ENCODE measurements at places on chromosomes 3 and 15.
A peak's percentile ranks its signal among the peaks of the same experiment; 100 is the strongest.

GRCh38 chr3:34312684-34313083 lies 514.3 kb downstream of the PDCD6IP start:
- DNase-seq = no peak

- DNase-seq = no peak
Observed at GRCh38 chr15:68433551-68433950, 1.6 kb upstream of the ITGA11 start.

DNA sequence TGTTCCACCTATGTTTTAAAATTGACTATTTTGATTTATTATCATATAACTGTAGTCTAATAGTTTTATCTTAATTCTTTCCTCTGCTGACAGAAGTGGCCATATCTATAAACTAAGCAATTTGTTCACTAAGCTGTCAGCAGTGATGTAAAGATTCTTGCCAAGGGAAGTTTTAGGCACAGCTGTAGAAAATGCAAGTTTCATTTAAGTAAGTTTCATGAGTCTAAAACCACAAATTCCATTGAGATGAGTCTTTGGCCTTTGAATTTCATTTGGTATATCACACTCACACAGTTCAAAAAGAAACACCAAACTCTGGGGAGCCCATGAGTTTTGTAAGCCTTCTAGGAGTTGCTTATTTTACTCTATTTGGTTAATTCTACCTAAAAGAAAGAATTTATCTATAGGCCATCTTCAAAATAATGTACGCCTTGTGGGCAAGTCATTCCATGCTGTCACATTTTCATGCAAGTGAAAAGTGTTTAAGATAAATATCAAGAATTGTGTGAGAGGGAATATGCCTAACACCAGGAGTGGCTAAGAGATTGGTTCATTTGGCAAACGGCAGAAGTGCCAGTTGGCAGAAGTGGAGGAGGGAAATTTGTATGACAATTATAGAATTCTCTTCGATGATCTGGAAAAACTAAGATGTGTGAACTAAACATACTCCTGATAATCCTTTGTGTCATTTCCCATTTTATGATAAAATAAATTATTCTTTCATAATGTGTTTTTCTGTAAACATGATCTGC lies 292.9 kb downstream of the ZIC4 start:
- peak; percentile 79 for DNase-seq

DNA sequence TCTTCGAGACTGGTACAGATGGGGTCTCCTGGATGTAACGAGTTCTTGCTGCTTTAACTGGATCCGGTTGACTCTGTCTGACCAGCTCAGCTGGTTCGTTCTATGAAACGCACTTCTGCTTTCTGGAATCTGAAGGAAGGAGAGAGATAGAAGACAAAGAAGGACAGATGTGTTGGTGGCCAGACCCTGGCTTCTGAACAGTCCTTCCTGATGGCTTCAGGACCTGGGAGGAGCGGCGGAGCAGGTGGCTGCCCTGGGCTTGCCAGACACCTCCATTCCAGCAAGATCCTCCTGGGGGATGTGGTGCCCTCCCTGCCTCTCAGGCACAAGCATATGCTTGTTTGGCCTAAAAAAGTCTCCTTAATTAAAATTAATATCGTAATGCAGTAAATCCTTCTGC lies 99.9 kb downstream of the APBA2 start:
- no peak for DNase-seq

DNA sequence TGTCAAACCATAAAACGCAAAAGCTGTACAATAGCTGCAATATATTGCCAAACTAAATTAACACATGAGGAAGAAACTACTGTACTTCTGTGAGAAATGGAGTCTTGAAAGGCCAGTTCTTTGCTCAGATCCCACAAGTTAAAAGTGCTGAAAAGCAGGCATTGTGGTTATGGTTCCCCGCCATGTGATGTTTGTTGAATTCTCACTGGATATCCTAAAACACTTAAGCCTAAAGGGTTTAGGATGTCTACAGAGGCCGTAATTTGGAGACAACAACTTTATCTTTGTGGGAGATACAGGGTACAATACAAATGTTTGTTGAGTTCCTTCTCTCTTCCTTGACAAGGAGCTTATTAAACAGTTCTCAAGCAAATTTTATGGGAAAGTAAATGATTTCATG lies 53.2 kb downstream of the TMEM212 start:
- no peak for DNase-seq

DNA sequence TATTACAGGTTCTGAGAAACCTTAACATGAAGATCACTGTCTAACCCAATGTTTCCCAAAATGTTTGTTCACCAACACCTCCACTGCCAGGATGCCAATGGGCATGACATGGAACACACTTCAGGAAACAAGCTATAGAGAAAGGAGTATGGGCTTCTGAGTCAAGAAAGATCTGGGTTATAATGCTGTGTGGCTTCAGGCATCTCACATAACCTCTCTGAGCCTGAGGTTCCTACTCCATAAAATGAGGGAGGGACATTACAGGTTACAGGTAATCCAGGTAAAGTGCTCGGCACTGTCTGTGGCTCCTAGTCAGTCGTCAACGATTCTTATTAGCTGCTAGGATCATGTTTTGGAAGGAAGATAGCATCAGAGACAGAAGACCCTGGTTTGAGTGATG lies 126.4 kb upstream of the SMAD3 start:
- no peak for DNase-seq

- no peak for DNase-seq
Observed at GRCh38 chr15:73176598-73176997, 124.3 kb downstream of the NEO1 start.

DNA sequence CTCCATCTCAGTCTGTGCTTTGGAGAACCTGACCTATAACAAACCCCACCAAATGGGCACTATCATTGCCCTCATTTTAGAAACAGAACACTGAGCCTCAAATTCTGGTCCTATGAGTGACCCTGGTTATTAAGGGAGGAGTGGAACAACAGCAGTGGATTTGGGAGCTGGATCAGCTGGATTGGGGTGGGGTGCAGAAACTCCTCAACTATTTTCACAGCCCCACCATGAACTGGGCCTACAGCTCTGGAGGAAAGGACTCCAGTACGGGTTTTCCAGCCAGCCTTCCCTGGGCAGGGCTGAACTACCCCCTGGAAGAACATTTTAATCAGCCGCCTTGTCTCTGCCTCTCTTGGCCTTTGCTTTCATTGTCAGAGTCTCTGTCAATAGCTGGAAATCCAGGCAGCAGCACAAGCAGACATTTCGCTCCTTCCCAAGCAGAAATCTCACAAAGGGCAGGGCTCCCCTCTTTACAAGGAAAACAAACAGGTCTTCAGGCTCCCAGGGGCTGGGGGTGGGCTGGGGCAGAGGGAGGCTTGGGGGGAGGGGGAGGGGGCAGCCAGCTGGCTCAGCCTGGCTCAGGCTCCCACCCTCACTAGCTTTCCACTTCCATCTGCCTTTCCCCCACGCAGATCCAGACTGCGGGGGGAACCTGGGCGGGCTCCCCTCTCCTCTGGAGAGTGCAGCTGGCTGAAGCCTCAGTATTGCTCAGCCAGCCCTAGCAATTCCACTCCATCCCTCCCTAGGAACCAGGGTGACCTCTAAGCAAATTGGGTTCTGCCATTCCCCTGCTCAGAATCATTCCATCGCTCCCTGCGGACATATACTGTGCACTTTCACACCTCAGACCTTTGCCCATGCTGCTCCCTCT lies 13.7 kb upstream of the TLE3 start:
- DNase-seq = no peak

DNA sequence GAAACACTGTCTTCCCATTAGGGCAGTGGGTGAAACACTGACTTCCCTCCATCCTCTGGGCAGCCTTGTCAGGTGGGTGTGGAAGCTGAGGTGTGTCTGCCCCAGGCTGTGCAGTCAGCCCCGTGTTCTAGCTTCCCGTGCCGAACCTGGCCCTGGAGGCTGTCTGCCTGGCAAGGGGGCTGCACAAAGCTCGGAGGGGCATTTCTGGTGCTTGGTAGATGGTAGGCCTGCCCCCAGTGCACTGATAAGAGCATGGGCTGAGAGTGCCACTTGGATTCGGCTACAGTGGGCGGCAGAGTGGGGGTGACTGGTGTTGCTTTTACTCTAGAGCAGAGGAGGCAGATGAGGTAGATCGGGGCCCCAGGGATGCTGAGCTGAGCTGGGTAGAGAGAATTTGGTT lies 21.3 kb downstream of the IGF1R start:
- DNase-seq = no peak

DNA sequence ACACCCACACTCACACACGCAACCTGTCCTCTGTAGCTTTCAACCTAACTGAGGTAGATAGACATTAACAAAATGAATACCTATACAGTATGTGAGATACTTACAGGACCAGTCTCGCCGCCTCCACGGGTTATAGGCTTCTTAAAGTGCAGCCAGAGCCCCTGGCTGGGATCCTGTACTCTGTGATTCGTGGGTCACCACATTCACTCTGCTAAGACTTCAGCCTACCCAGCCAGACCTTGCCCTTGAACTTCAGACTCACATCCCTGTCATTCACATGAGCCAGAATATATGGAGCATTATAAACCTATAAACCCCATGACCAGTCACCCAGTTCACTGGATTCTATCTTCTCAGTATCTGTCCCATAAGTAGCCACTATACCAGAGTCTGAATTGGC lies 1.4 kb downstream of the DLEC1 start:
- no peak for DNase-seq

DNA sequence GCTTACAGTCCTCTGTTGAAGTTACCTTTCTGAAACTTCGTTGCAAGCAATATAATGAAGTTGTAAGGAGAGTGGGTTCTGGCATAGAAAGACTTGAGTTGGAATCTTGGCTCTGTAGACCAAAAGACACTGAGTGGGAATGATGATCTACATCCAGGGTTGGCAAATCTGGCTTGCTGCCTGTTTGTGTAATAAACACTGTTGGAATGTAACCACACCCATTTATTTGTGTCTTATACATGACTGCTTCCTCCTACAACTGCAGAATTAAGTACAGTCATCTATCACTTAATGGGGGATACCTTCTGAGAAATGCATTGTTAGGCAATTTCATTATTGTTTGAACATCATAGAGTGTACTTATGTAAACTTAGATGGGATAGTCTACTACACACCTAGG lies 178.4 kb upstream of the SUCLG2 start:
- no peak for DNase-seq

GRCh38 chr3:38046821-38047220 lies 7.8 kb downstream of the DLEC1 start:
- DNase-seq = no peak

- DNase-seq = peak; percentile 32
Observed at GRCh38 chr3:144677103-144677502, 705.5 kb downstream of the DIPK2A start.

- DNase-seq = no peak
Observed at GRCh38 chr15:52348056-52348745, 52.6 kb upstream of the MYO5C start.

DNA sequence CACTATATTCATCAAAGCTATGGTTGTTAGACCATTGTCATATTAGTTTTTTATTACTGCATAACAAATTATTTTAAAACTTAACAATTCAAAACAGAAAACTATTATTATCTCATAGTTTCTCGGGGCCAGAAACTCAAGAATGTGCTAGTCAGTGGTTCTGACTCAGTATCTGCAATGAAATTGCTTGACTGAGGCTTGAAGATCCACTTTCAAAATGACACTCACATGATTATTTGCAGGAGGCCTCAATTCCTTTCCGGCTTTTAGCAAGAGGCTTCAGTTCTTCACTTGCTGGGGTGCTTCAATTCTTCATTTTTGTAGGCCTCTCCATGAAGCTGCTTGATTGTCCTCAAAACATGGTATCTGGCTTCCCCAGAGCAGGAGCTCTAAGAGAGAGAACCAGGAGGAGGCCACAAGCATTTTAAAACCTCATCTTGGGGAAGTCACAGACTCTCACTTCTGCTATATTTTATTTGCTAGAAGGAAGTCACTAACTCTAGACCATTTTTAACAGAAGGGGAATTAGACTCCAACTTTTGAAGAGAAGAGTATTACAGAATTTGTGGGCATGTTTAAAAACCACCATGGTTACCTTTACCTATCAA lies 383.7 kb downstream of the MFSD1 start:
- DNase-seq = no peak

- peak; percentile 33 for DNase-seq
Observed at GRCh38 chr3:61848885-61849284, 287.5 kb downstream of the PTPRG start.

DNA sequence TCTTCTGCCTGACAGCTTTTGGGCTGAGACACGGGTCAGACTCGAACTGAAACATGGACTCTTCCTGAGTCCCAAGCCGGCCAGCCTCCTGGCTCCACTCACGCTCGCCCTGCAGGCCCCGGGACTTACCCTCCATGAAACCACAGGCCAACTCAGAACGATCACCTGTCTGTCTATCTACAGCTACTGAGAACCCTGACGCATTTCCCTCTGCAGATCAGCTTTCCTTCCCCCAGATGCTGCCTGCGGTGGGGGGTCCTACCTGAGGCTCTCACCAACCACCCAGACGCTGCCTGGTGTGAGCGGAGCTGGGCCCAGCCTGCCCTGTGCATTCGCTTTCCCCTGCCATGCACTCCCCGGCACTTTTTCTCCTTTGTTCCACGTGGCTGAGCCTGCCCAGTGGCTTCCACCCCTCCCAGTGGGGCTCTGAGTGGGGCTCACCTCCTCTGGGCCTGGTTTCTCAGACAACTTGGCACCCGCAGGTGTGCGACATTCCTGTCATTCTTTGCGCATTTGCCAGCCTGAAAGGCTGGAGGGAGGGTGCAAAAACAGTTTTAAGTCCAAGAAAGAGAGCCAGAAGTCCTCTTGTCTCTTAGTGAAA lies 60.2 kb downstream of the PLXNA1 start:
- DNase-seq = no peak

GRCh38 chr3:129429080-129429451 lies 630 bp upstream of the EFCAB12 start:
- DNase-seq = no peak

- DNase-seq = peak; percentile 35
Observed at GRCh38 chr3:179181021-179181472, 32.9 kb downstream of the PIK3CA start.

GRCh38 chr3:101529816-101530685 lies 17.0 kb upstream of the SENP7 start:
- DNase-seq = no peak

DNA sequence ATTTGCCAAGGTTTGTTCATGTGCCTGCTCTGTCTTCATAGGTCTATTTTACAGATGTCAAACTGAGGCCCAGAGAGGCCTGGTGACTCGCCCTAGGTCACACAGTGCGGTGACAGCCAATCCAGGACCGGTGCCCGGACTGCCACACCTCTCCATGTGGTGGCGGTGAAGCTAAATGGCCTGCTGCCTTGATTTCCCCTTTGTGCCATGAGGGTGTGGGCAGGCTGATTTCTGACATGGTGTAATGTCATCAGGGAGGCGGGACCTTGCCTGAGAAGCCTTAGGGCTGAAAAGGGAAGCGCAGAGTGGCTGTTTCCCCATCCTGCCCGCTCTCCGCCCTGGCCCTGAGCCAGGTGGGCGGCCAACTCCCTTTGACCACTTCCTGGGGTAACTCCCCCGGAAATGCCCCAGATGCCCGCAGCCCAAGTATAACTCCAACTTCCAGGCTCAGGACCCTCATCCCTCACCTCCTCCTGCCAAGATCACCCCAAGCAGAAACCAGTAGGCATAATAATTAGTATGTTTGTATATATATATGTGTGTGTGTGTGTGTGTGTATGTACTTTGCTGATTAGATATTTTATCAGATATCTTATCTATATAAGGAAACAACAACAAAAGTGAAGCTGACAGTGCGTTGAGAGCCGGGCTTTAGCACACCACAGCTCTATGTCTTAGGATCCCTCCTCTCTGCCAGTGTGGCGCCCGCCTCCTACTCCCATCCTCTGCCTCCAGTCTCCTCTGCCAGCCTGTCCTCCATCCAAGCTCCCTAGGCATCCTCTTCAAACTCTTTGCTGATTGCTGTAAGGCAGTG lies 63.9 kb downstream of the IQSEC1 start:
- no peak for DNase-seq

- DNase-seq = no peak
Observed at GRCh38 chr3:62981962-62982361, 106.7 kb upstream of the CADPS start.

- peak; percentile 36 for DNase-seq
Observed at GRCh38 chr15:77118882-77119321, 48.0 kb upstream of the TSPAN3 start.
